ENCODE measurements at places on chromosomes 1 and 21. TPM values are rescaled to one million over a fixed set of nuclear protein-coding genes. Genes with fewer than 3 reads are reported as not detected.

GRCh38 chr1:159973350-159973940 lies 19.4 kb upstream of the SLAMF9 start:
- DNase-seq, result no peak

DNA sequence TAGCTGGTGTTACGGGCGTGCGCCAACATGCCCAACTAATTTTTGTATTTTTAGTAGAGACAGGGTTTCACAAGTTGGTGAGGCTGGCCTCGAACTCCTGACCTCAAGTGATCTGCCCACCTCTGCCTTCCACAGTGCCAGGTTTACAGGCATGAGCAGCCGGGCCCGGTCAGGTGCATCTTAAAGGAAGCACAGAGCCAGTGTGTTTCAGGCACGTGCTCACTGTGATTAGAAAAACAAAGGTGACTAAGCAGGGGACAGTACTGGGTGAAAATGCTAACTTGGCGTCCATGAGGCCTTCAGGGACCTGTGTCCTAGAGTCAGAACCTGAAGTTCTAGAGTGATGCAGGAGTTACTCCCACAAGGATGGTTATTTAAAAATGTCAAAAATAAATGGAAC lies 60.0 kb upstream of the GJA8 start:
- DNase-seq, result no peak

GRCh38 chr1:199123615-199124014 lies 484.8 kb downstream of the PTPRC start:
- DNase-seq, result no peak

DNA sequence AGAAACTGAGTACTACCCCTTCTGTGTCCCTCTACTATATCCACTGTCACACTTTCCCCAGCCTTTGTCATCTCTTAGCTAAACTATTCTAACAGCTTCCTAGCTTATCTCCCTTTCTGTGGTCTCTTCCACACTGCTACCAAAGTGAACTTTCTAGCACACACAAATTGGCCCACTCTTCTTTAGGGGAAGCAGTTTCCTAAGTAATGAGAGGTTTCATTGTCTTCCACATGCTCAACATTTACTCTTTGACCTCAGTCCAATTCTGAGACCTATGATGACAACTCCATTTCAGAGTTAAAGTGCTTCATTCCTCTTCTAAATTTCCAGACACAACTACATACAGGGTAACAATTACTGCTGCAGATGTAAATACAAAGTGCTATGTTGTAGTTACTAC lies 32.9 kb downstream of the SCYL3 start:
- no peak for DNase-seq

CELA3A gene
- total RNA-seq, result not detected

AVPR1B gene
- not detected for total RNA-seq

DNA sequence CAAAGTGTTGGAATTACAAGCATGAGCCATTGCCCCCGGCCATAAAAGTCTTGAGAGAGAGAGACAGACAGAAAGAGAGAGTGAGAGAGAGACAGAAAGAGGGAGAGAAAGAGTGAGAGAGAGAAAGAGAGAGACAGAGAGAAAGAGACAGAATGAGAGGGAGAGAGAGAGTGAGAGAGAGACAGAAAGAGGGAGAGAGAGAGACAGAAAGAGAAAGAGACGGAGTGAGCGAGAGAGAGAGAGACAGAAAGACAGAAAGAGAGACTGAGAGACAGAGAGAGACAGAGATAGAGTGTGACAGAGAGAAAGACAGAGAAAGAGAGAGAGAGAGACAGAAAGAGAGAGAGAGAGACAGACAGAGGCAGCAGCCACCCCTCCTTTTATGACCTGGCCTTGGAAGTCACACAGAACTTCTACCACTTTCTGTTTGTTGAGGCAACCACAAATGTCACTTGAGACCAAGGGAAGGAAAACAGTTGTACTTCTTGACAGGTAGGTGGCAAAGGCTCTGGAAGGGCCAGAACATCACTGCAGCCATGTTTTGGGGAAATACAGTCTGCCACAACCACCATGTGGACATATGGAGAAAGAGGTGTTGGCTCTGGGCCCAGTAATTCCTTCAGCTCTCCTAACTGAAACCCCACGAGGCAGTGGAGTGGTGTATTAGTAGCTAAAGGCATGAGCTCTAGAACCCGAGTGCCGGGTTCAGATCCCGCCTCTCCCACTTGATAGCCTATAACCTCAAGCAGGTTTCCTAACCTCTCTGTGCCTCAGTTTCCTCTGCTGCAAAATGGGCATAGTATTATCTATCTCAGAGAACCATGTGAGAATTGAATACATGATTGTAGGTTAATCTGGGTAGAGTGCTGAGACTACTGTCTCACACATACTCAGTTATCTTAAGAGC lies 50.6 kb downstream of the TNFRSF8 start:
- no peak for DNase-seq

GNG4 gene
- total RNA-seq, result not detected

TAL1 gene
- 18.3 TPM for total RNA-seq

DNA sequence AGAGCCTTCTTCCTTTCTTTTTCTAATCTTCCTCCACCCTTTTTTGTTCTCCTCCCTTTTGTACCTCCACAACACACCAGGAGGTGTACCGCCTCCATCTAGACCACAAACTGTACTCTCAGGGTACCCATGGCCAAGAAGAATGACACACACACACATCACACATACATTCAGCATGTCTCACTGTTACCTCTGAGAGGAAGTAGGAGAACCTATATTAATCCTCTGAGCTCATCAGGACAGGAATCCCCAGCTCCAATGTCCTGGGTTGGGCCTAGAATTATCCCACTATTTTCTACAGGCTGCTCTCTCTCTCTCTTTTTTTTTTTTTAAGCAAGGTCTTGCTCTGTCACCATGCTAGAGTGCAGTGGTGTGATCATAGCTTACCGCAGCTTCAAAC lies 36.7 kb downstream of the ATP2B4 start:
- DNase-seq, result no peak

PHLDA3 gene
- total RNA-seq, result 90.0 TPM

DNA sequence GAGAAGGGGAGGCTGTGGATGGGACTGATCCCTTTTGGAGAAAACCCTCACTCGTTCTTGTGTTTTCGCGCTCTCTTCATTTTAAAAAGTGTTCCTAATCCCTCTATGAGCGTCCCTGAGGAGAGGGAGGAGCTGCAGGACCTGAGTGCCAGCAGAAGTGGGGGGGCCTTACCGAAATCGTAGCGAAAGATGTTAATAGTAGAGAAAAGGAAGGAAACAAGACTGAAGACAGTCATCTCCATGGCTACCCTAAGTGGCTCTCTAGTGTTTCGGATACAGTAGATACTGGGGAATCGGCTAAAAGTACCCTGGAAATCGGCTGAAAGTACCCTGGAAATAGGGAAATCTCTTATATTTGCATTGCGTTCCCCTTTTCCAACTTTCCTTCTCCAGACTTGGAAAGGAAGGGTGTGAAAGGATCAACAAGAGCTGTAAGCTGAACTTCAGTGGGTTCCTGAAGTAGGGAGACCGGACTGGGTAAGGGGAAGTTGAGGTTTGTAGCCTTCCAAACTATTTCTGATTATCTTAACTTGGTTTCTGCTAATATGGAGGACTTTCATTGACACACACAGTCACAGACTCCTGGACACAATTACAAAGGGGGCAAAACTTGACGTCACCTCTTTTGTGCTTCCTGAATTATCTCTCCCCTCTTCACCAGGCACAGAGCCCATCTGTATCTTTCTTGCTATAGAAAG lies 486 bp upstream of the DSTYK start:
- no peak for DNase-seq

DNA sequence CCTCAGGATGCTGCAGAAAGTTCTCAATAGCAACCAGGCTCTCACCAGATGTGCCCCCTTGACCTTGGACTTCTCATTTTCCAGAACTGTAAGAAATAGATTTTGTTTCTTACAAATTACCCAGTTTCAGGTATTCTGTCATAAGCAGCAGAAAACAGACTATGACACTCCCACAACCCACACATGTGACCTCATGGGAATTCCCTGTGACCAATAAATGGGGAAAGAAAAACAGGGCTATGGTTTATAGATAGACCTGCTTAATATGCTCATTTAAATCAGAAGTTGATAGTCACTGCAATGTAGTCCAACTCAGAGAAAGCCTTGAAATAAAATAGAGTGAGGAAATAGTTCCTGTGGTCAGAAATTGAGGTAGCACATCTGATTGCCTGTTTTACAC lies 380.9 kb upstream of the PTBP2 start:
- no peak for DNase-seq

- no peak for DNase-seq
Measured at GRCh38 chr1:108130794-108131193, 69.3 kb downstream of the SLC25A24 start.
